Esophagus muscularis mucosa (tissue), 4 donors: ENCODE measurements at places on chromosomes 12 and 14. TPM values are rescaled to one million over a fixed set of nuclear protein-coding genes. Genes with fewer than 3 reads are reported as not detected.

DNA sequence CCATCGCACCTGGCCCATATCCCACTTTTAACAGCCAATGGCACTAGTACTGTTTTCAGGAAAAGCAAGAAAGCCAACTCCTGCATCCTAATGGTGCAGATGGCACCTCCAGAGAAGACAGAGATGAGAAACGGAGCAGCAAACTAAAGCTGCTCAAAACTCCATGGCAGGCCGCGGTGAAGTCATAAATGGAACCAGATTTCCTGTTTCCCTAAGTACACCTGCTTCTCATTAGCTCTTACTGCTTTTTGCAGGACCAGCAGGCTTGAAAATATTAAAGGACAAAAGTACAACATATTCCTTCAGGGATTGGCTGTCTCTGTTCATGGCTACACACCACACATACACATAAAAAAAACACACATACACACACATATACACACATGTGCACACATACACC is 36.7 kb upstream of the LGALS3 start:
- no peak overlapping the region for H3K27ac ChIP-seq
- no peaks in the 10 kb centered on the region for H3K27me3 ChIP-seq
- DNase-seq, result no peak

DNA sequence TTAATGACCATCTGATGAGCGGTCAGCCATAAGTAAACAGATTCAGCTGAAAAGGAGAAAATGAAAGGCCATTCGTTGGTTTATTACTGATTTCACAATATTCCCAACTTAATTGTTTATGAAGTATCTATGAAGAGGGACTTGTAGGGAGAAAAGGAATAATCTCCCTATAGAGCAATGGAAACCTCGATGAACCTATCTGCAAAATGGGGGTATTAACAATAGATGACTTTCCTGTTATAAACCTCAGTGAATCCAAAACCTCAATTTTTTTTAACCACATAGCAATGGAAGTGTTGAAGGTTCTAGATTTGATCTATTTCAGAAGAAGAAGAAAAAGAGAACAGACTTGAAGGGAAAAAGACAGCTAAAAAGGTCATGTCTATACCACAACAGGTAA is 2.0 kb downstream of the WIF1 start:
- no peak for DNase-seq

DNA sequence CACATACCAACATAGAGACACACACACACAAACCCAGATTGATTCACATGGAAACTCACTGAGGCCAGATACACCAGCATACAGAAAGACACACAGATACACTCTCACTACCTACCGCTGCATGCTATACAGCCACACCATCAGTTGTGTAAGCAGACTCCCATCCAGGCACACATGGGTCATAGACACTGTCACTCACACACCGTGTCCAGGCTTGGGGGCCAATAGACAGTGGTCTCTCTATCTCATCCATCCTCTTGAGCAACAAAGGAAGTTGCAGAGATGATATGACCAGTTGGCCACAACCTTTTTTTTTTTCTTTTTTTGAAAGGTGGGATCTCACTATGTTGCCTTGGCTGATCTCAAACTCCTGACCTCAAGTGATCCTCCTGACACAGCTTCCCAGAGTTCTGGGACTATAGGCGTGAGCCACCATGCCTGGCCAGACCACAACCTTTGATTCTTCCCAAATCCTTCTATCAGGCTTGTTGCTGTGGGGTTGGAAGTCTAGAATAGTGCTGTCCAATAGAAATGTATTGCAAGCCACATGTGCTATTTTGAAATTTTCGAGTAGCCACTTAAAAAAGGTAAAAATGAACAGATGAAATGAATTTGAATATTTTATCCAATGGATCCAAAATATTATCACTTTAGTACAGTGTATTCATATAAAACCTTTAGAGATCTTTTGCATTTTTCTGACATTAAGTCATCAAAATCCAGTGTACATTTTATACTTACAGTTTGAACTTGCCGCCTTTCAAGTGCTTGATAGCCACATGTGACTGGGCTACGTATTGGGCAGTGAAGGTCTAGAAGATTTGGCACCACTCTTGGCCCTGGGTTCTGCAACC is 7.4 kb downstream of the LRP1-AS start:
- H3K36me3 ChIP-seq, result peaks cover 23% of the 10 kb centered on the region
- H3K4me1 ChIP-seq, result peaks cover 34% of the 10 kb centered on the region
- peak overlapping the region; percentile 99 for H3K27ac ChIP-seq
- H3K27me3 ChIP-seq, result no peaks in the 10 kb centered on the region
- H3K4me3 ChIP-seq, result no peak overlapping the region

The PRH2 gene
- not detected for total RNA-seq

DNA sequence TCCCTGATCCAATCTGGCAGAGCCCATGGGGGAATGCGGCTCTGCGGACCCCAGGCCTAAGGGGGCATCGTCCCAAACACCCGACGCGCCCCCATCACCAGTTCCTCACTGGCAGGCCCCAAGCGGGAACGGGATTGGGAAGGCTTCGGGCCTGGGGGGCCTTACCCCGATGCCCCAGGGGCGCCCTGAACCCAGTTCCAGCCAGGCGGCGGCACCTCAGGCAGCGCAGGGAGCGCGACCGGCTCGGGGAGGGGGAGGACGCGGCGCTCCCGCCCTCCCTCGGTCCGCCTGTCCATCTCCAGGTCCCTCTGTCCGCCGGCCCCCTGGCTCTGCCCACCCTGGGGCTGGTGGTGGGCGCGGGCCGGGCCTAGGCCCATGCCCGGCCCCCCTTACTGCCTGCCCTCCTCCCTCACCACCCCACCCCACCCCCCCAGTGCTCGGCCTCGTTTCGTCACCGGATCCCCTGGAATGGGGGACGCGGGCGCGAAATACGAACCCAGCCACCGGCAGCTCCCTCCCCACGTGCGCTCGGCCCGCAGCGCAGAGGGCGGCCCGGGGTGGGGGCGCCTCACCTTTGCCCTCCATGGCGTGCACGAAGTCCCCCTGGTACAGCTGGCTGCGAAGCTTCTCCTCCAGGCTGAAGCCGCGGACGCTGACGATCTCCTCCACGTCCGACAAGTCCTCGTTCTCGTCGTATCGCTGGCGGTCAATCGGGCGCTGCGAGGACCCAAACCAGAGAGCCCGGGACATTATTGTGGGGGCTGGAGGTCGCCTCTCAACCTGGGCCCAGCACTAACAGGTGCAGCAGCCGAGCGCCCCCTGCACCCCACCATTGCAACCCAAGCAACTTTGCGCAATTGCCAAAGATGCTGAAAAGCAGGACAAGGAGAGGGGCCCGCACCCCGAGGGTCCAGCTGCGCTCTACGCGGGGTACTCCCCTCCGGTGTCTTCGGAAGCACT is 2.3 kb downstream of the KDM2B start:
- H3K4me3 ChIP-seq, result peak overlapping the region; percentile 90
- H3K27me3 ChIP-seq, result no peaks in the 10 kb centered on the region
- H3K4me1 ChIP-seq, result peaks cover 44% of the 10 kb centered on the region
- H3K27ac ChIP-seq, result peak overlapping the region; percentile 91
- no peak for DNase-seq

The HHIPL1 gene
- total RNA-seq, result 6.1 TPM

GRCh38 chr12:124732275-124733075 is 131.2 kb downstream of the SCARB1 start:
- no peak for DNase-seq
- H3K27me3 ChIP-seq, result no peaks in the 10 kb centered on the region
- no peaks in the 10 kb centered on the region for H3K36me3 ChIP-seq

The CD163L1 gene
- total RNA-seq, result 1.3 TPM

The SSPN gene
- 67.8 TPM for total RNA-seq

- no peaks in the 10 kb centered on the region for H3K4me1 ChIP-seq
- H3K36me3 ChIP-seq, result no peaks in the 10 kb centered on the region
- H3K4me3 ChIP-seq, result no peak overlapping the region
- no peak overlapping the region for H3K27ac ChIP-seq
These were observed 165.5 kb upstream of the NOS1 start for GRCh38 chr12:117526757-117527478.

- no peak overlapping the region for H3K27ac ChIP-seq
- no peaks in the 10 kb centered on the region for H3K27me3 ChIP-seq
- DNase-seq, result no peak
These were observed 17.3 kb downstream of the PPM1A start for GRCh38 chr14:60266021-60266937.

The VRTN gene
- total RNA-seq, result not detected

The SERPINA10 gene
- total RNA-seq, result not detected

- H3K4me1 ChIP-seq, result peaks cover 22% of the 10 kb centered on the region
- H3K4me3 ChIP-seq, result no peak overlapping the region
- DNase-seq, result peak; percentile 87
- no peaks in the 10 kb centered on the region for H3K27me3 ChIP-seq
- no peaks in the 10 kb centered on the region for H3K36me3 ChIP-seq
- no peak overlapping the region for H3K27ac ChIP-seq
These were observed 283.1 kb downstream of the DPF3 start for GRCh38 chr14:72610831-72611200.

DNA sequence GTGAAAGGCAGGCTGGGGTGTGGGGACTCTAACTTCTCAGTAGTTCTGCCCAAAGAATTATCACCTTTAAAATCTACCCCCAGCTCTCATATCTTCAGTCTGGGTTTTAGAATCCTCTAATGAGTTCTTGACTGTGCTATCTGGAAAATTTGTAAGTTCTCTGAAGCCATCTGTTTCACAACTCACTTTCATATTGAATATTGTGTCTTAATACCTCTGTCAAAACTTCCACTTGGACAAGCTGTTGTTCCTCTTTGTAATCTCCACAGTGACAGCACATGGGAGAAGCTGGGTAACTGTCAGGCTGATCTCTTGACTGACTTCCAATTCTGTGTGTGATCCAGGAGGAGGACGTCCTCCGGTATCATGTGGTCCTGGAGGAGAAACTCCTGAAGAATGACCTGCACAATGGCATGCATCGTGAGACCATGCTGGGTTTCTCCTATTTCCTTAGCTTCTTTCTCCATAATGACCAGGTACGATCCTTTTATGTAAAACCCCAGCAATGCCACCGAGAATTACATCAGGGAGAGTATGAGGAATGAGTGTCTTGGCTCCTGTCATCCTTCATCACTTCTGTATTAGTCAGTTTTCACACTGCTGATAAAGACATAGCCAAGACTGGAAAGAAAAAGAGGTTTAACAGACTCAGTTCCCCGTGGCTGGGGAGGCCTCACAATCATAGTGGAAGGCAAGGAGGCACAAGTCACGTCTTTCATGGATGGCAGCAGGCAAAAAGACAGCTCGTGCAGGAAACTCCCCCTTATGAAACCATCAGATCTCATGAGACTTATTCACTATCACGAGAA is 111.9 kb downstream of the STAB2 start:
- no peak overlapping the region for H3K4me3 ChIP-seq
- H3K27ac ChIP-seq, result no peak overlapping the region
- H3K4me1 ChIP-seq, result peaks cover 11% of the 10 kb centered on the region
